ENCODE measurements at places on chromosomes 11 and 22.

GRCh38 chr11:126660321-126660720 lies 304.8 kb downstream of the ST3GAL4 start:
- no peak for DNase-seq

DNA sequence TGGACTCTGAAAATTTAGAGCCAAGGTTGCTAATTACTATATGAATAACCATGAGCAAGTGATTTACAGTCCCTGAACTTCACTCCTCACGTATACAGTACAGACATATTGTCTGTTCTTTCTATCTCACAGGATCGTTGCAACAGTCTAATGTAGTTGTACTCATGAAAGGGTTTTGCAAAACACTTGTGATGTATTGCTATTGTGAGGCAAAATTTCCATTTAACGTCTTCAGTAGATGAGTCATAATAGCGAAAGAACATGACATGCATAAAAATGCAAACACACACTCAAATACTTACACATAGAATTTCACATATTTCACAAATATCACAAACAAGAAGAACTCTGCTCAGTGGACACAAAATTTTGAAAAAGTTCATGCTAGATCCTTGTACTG lies 134.6 kb upstream of the TRPC6 start:
- no peak for DNase-seq

DNA sequence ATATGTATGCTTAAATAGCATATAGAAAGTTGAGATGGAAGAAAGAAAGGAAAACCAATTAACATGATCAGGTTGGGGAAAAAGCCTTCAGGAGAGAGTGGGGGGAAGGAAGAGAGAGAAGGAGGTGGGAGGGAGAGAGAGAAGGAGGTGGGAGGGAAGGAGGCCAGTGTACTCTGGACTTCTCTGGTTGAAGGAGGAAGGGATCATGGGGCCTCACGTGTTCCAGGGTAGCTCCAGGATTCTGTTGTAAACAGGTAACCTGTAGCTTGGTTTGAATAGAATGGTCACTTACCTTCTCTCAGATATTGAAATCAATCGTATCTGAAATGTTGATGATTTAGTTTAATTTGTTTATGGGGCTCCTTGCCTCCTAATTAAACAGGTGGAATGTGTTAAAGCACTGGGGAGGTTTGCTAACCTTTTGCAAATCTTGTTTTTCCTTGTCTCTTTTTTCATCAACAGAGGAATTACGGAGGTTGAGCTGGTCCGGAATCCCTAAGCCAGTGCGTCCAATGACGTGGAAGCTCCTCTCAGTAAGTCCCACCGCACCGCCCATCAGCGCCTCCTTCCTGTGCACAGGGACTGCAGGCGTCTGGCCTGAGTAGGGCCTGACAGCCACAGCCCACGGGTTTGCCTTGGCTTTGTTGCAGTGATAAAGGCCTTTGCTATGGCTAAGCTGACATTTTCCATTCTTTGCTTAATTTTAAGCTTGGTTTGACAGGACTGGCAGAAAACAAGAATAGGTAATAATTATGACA lies 115.9 kb downstream of the TBC1D22A start:
- no peak for DNase-seq

DNA sequence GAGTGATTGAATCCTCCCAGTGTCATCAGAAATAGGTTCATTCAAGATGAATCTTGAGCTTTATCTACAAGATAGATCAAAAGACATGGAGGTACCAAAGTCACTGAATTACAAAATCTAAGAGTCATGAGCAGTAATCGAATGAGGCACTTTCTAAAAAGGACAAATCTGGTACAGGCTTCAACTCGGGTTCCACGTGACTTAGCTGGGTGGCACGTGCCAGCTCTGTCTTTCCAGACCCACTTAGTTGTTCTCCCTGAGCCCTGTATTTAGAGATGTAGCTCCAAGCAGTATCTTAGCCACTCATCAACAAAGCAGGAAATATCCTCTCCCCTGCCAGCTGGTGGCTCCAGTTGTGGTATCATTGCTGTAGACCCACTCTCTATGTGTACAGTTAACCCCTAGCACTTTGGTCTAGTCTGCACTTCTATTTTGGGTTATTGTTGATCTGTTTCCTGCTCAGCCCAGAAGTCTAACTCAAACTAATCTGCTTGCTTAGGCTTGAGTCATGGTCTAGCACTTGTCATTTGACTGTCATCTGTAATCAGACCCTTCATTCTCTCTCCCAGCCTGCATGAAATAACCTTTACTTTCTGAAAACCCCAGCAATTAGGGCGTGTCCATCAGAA lies 528.7 kb downstream of the ETS1 start:
- no peak for DNase-seq
